ENCODE measurements at places on chromosomes 2 and 18.

DNA sequence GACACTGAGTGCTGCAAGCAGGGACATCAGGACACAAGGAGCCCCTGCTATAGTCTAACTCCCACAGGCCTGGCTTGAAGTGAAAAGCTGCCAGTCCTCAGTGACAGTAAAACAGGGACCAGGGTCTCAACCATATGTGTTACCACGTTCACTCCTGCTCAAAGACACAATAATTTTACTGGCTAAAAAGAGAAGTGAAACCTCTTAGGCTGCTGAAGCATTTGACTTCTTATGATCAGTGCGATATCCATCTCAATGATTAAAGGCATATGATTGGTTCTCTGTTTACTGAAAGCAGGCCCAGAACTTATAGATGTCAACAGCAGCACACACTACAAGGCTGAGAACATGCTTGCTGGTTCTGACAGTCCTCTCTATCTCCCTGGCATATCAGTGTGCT, 129.8 kb upstream of the LMAN1 start:
- peak; percentile 75 for DNase-seq

DNA sequence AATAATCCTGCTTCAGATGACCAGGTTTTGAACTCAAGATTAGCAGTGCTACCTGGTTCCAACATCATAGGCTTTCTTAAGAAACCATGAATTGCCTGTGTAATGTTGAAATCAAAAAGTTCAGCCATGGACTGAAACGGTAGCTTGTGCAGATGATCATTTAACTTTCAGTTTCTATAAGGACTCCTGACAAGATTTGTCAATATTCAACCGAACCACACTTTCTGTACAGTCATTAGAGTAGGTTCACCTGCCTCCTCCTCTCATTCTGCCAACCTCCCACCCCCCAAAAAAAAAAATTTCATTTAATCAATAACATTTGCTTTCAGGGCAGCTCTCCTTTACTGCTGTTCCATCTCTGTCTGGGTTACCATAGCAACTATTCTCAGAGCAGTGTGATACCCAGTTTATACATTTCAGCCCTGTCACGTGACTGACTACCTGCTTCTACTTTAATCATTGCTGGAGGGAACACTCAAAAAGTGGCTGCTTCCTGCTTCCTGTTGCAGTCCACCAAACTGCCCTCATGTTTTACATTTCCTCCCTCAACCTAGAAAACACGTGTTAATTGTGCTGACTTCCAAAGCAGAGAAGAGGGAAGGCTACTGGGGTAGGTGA, 275.5 kb downstream of the SS18 start:
- no peak for DNase-seq

GRCh38 chr2:59583173-59583765, 970.2 kb downstream of the BCL11A start:
- DNase-seq: peak; percentile 15

- no peak for DNase-seq
These were observed 35.4 kb downstream of the PPP4R3B start for GRCh38 chr2:55581874-55582547.

GRCh38 chr2:128442891-128443302, 124.2 kb upstream of the HS6ST1 start:
- DNase-seq: no peak
